Hypothalamus (tissue), 51 donors: ENCODE measurements at places on chromosomes 2 and 18.

DNA sequence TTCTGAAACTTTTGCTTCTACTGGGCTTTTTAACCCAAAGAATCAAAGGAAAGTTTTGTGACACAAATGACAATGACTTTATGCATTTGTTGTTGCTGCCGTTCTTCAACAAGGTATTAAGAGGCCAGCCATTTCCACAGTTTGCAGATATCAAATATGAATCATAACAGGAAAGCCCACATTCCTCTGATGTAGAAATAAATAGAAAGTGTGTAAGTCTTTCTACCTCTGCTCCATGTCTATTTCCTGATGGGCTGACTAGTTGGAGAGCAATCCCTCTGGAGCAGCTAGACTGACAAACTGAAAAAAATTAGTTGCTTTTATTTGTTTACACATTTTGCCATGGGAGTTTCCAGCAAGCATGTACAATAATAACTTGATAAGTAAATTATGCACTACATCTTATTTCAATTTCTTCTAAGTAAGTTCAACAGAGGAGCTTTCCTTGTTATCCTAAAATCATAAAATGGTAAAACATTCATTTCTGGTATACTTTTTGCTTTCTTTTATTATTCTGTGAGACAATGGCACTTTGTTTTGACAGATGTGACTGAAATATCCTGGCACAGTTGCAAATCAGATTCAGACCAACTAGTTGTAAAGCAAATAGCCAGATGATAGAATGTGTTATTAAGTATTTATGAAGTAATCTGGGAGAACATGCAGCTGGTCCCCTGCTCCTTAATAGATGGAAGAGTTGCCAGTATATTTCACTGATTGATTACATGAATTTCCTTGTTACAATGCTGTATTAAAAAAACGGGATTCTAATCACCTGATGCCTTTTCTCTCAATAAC is 266.7 kb downstream of the METTL4 start:
- no peak for DNase-seq

- no peak for DNase-seq
Measured at GRCh38 chr18:78642296-78642951, 337.2 kb upstream of the SALL3 start.

- DNase-seq, result no peak
Measured at GRCh38 chr18:23934252-23934651, 80.3 kb upstream of the TTC39C start.

DNA sequence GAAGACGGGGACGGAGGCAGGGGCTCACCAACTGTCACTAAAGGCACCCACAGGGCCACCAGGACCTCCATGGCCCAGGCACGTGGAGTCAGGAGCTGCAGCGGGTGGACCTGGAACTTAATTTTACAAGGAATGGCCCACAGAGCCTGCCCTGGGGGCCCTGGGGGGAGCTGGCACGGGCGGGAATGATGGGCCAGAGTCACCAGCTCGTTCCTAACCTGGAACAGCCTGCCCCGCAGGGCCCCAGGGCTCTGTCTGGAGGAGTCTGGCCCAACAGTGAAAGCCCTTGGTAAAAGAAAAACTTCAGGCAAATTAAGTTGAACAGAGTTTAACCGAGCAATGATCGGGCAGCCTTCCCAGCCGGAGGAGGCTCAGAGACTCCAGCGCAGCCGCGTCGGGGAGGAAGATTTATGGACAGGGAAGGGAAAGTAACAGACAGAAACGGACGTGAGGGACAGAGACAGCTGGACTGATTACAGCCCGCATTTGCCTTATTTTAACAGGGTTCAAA is 118.4 kb upstream of the TMEM18 start:
- DNase-seq, result no peak

DNA sequence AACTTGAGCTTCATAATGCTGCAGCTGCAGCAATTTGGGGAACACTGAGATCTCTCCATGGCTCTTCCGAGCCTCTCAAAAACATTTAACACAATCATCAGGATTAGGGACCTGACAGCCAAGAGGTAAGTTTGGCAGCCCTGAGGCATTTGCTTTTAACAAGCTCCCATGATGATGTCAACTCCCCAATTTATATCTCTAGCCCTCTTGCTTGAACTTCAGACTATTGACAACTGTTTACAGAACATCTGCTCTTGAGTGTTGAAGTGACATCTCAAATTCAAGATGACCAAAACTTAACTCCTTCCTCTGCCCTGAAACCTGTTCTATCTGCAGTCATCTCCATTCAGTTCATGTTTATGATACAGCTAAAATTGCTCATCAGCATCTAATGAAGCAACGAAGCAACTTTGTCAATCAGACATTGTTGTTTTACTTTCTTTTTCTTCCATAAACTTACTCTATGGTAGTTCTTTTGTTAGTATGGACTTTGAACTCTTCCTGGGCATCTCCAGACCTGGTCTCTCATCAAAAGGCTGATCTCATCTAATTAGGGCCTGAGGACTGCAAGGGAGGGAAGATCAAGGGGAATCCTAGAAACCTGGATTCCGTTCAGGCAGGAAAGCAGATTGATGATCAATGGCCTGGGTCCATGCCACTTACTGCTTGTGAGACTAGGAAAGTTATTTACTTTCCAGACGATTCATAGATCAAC is 48.1 kb downstream of the SEMA4F start:
- DNase-seq, result no peak

GRCh38 chr18:47944972-47945852 is 14.8 kb upstream of the SMAD2 start:
- no peak for DNase-seq

DNA sequence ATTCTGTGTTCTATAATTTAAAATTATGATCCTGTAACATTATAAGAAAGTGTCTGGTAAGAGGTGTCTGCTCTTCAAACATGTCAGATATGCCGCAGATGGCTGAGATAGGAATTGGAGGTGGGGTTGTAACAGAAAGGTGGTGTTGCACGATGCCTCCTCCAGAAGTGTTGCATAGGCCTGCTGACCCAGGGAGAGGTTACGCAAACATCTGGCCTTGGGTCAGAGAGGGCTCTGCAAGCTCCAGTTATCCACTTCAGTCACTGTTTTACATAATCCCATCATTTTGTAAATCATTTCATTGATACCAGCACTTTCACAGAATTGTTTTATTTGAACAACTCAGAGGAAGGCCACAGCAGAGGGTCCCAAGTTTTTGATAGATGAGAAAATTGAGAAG is 256.5 kb downstream of the OSR1 start:
- no peak for DNase-seq

GRCh38 chr2:159828738-159829137 is 30.7 kb upstream of the CD302 start:
- DNase-seq, result no peak

DNA sequence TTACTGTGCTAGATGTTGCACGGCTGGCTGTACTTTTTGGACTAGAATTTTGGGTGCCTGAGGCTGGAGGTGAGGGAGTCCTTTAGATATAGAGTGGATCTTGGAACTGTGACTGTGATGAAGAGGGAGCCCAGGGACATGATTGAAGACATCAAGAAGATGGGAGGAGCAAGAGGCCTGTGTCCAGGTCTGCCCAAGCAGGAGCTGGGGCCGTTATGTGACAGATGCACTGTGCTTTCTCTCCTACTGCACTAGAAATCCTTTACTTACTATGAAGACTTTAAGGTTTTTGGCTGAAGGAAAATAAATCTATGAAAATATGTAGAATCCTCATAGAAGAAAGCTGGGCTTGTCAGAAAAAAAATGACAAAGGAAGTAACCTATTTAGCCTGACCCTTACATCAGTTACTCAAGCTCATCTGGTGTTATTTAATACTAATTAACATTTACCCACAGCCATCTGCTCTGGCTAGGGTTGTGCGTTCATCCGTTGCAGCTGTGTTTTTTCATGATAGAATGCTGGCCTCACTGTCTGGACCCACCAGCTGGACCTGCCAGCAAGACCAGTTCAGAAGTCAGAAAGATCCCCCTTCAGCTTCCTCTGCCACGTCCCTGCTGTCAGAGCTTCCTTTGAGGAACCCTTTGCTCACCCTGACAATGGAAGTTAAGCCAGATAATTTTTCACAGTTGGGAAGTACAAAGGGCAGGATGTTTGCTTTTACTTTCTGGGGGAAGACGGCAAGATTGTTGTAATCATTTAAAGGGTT is 16.7 kb downstream of the TSN start:
- no peak for DNase-seq

DNA sequence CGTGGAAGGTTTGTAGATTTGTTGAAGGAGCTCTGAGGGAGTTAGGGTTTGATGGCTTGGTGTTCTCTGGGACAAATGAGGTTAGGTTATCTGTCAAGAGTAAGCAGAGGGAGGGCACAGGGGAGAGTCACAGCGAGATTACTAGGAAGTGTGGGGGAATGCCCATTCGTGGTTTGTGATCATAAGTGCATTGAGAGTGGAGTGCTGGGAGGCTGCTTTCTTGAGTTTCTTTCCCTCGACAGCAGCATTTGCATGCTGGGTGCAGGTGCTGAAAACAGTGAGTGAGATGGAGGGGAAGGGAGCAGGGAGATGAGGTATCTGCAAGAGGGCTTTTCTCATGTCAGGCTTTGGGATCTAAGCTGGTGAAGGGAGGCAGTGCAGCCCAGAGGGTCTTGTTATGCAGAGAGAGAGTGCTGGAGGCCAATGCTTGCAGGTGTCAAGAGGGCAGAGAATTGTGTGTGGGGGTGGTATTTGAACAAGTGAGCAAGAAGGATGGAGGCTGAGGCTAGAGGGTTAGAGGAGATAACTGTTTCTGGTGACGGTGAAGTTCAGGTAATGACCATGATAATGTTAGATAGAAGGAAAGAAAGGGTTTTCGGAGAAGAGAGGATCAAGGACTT is 8.8 kb downstream of the RALB start:
- no peak for DNase-seq

GRCh38 chr2:73033142-73033765 is 38.3 kb downstream of the SFXN5 start:
- no peak for DNase-seq

GRCh38 chr2:187408926-187409325 is 39.1 kb downstream of the CALCRL start:
- DNase-seq, result no peak

GRCh38 chr18:77071711-77072292 is 60.8 kb downstream of the MBP start:
- DNase-seq, result no peak

DNA sequence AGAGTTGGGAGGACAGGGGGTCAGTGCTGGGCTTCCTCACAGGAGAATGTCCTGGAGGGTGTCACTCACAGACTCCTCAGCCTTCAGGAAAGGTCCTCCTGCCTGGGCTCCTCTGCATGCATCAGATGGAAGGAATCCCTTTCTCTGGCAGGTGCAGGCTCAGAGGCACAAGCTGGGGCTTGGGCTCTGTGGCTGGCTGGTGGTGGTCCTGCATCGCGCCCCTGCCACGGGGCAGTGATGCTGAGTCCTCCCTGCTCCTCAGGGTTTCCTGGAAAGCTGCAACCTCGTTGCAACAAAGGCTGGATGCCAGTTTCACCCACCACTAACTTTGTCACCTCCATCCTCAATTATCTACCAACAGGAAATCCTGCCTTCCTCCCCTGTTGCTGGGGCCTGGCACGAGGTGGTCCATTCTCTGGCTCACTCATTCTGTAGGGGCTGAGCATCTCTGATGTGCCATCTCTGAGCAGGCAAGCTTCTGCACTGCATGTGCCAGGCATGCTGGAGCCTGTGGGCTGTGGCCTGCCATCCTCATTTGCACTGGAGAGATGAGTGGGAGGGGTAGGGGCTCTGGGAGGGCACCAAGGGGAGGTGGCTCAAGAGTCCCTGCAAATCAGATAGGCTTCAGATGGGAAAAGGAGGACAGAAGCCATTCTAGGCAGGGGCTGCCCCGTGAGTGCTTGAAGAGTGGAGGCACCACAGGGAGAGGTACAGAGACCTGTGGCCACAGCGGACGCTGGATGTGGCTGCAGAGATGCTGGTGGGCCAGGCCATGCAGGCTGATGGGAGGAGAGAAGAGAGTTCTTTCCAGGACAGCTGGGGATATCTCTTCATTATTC is 272.6 kb upstream of the HS6ST1 start:
- DNase-seq, result no peak

DNA sequence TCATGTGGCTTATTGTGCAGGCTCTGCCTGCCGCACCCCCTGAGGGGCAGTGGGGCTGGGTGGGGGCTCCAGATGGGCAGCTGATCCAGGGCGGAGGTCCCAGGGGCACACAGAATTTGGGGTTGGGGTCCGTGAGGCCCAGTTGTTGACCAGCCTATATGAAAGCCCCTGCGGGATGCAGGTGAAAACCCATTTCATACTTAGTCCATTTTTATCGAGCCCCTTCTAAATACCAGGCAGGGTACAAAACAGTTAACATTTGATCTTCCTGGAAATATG is 30.6 kb downstream of the MYO7B start:
- no peak for DNase-seq

- DNase-seq, result no peak
Measured at GRCh38 chr2:95185197-95185596, 19.6 kb downstream of the ZNF2 start.

DNA sequence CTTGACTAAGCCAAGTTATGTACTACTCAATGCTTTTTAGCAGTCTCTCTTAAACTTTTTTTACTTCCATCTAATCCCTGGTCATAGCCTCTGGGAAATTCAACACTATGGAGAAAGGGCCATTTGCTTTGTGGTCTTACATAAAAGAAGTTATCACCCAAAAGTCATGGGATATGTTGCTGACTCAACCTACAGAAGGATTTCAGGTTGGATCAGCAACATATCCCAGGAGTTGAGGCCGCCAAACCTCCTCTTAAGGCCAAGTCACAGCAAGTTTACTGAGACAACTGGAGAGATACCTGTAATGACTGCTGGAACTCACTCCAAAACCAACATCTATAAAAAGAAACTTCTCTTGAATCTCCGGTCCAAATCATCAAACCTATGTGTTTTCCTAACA is 141.1 kb downstream of the IRS1 start:
- DNase-seq, result no peak

GRCh38 chr2:165634282-165634681 is 159.8 kb downstream of the GALNT3 start:
- no peak for DNase-seq

DNA sequence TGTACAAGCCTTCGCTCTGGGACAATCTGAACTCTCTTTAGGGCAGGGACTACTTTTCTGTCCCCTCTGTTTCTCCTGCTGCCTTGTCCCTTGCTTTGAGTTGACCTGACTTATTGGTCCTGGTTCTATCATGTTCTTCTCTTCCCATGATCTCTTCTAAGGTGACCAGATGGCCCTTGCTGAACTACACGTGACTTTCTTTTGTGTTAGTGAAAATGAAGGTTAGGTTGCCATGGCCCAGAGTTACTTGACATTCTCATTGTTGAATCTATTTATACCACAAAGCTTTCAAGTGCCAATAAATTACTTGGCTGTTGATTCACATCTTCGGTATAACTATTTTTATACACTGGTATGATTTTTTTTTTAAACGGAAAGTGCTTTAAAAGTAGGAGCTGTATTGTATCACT is 24.4 kb downstream of the MRPL33 start:
- DNase-seq, result no peak

DNA sequence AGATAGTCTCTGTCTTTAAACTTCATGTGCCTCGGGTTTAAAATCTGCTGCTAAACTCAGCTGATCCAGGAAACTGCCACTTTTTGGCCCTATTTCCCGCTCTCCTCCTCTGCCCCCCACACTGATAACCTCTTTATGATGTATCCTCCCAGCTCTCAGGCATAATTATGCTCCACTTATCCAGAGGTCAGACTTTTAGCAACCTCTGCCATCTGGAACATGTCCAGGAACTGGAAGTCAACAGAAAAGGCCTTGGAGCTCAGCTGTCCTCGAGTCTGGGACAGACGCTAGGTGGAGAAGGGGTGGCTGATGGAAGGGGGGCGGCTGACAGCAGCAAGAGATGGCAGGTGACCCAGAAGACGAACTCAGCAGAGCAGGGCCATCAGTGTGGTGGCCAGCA is 41.2 kb downstream of the ASAP2 start:
- DNase-seq, result no peak

- no peak for DNase-seq
Measured at GRCh38 chr18:79672490-79673276, 6.9 kb upstream of the CTDP1 start.
